Stimulated activated CD4-positive, alpha-beta T cell treated with anti-CD3 and anti-CD28 coated beads, TNF-alpha, amount 100 ng/mL, for 48 hours (primary cell): ENCODE measurements at places on chromosomes 7 and 10.

GRCh38 chr7:95758187-95758586 is 14.2 kb upstream of the DYNC1I1 start:
- DNase-seq: no peak

- no peak for DNase-seq
Observed at GRCh38 chr10:77565590-77566023, 72.0 kb downstream of the KCNMA1 start.

GRCh38 chr7:127979728-127980126 is 51.5 kb downstream of the LRRC4 start:
- no peak for DNase-seq

GRCh38 chr7:22826593-22826992 is 3.9 kb upstream of the TOMM7 start:
- DNase-seq: no peak

DNA sequence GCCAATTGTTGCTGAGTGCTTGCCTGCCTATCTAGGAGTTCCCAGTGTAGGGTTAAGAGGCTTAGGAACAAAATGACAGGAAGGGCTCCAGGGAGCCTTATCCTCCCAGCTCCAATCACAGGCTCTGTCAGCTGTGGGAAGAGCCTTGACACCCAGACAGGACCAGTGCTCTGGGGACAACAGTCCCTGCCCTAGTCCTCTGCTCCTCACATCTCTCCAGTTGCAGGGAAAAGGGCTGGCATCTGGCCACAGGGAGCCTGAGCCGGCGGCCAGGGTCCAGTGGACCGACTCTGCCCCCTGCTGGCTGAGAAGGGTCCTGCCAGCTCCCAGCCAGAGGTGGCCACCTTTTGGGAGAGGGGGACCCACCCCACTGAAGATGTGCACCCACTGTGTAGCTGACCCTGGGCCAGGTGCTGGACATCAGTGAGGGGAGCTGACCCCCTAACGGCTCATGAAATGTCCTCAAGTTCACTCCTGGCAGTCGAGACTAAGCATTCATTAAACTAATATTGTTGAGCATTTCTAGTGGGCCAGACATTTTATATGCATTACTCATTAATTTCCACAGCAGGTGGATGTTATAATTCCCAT is 17.6 kb downstream of the DNAJB12 start:
- no peak for DNase-seq

- DNase-seq: no peak
Observed at GRCh38 chr10:20694296-20694695, 202.8 kb downstream of the NEBL start.

GRCh38 chr10:95467162-95467599 is 94.0 kb downstream of the SORBS1 start:
- DNase-seq: no peak

- DNase-seq: no peak
Observed at GRCh38 chr7:106597014-106597413, 63.9 kb downstream of the CCDC71L start.

DNA sequence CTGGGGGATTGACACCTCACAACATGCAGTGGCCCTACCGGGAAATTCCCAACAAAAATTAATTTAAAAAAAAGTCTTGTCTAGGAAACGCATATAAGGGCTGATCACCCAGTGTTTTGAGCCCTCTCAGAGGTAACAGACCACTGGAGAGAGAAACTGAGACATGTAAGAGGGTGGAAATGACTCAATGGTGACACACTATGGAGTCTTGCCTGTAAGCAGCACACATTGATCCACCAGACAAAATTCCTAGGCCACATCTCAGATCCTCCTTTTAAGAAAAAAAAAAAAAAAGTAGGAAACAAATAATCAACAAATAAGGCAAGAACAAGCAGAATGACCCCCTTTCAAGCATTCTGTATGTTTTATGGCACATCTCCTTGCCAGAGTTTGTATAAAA is 296.2 kb downstream of the MAGI2 start:
- no peak for DNase-seq

DNA sequence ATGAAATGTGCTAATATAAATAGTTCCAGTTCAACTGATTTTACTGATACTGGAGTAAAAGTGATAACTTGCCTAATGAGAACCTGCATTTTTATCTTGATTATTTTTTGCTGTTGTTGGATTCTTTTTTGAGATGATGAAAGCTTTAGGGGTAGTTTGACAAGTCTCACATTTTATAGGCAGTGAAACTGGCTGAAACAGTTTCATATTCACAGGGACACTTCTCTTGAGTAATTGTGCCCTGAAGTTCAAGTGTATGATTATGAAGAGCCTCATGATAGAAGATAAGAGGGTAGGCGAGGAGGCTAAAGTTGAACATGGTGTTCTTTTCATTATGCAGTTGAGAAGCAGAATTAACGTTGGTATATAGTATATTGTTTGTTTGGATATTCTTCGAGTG is 5.1 kb downstream of the AUTS2 start:
- no peak for DNase-seq

- DNase-seq: no peak
Observed at GRCh38 chr10:86440874-86441843, 74.6 kb upstream of the GRID1 start.

GRCh38 chr10:73744664-73744975 is 448 bp downstream of the SEC24C start:
- DNase-seq: peak; percentile 65

DNA sequence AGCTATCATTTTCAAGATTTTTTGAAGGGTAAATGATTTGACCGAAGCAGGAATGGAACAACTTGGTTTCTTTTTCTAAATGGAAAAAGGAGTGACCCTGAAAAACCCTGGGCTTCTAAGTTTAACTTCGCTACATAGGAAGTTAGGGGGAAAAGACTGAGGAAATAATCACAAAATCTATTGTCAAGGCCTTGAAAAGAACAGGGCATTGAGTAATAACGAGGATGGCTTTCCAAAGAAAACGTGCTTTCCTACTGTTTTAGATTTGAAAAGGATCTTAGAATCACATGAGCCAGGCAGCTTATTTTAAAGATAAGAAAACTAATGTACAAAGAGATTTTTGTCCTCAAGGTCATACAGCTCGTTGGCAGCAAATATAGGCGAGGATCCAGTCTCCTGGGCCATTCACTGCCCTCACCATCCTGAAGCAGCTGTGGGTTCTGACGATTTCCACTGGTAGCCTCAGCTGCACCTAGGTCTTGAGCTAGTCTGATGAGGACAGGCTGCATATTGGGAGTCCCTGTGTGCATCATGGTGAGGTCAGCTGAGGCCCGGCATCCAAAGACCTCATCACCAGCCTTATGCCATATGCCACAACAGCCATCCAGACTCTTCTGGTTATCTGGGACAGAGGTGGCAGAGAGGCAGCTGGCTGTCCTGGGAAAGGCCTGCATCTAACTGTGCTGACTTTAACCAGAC is 384.7 kb upstream of the NRP1 start:
- no peak for DNase-seq

GRCh38 chr10:36021096-36021495 is 379.0 kb upstream of the FZD8 start:
- no peak for DNase-seq

GRCh38 chr7:133829336-133829897 is 297.7 kb upstream of the LRGUK start:
- no peak for DNase-seq

GRCh38 chr7:67535241-67535989 is 538.8 kb downstream of the TYW1 start:
- DNase-seq: no peak

- DNase-seq: no peak
Observed at GRCh38 chr10:27235706-27236105, 4.9 kb downstream of the ACBD5 start.

DNA sequence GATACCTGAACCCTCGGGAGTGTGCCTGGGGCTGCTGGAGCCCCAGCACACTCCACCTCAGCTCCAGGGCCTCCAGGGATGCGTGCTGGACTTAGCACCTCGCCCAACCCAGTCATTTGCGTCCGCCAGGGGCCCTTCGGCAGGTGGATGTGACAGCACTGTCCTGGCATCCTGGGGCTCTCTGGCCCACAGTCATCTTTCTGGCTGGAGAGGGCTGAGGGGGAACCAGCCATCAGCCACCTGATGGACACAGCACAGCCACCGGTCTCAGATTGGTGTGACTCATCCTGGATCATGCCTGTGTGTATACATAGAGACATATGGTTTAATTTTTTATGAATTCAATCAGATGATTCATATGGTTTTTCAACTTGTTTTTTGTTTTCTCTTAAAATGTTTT is 11.1 kb downstream of the ZNF775 start:
- no peak for DNase-seq

DNA sequence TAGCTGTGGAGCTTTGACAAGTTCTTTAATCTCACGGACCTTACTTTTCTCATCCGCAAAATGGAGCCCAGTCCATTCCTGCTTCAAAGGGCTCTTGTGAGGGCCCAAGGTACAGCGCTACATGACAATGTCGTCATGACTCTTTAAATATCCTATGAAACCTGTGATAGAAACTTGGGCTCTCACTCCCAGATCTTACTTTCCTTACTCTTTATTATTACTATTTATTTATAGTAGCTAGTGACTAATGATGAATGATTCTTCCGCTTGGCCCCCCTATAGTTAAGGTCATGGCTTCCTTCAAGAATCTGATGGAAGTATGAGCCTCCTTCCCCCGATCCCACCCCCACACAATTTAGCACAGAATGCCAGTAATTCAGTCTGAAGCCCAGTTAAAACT is 41.9 kb downstream of the RBM20 start:
- DNase-seq: no peak

DNA sequence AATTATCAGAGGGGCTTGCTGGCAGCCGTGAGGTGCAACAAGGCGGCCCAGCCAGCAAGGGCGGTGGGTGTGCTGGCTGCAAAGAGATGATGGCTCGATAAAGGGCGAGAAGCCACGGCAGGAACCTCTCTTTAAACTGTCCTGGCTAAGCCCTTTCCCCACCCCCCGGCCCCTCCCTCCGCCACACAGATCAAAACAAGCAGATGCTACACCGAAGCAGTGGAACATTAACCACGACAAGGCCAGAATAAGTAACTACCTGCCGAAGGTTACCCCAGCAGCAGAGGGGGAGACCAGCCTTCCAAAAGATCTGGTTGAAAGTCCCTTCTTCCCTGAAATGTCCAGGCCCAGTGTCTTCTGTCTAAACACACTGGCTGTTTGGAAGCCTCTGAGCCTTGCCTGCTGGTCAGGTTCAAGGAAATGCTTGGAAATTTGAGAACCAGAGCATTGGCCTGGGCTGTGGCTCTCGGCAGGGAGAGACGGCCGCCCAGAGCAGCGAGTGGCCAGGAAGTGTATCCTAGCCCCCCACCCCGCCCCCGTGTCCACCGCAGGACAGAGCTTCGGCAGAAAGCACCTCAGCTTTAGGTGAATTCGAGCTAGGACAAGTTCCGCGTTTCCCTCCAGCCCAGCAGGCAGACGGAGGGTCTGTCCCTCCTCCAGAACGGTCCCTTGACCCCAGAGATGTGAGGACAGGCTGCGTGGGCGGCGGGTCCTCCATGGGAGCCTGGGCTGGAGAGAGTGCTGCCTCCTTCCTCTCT is 2.1 kb downstream of the FAM20C start:
- DNase-seq: no peak

GRCh38 chr7:120864141-120864900 is 6.4 kb upstream of the TSPAN12 start:
- no peak for DNase-seq

DNA sequence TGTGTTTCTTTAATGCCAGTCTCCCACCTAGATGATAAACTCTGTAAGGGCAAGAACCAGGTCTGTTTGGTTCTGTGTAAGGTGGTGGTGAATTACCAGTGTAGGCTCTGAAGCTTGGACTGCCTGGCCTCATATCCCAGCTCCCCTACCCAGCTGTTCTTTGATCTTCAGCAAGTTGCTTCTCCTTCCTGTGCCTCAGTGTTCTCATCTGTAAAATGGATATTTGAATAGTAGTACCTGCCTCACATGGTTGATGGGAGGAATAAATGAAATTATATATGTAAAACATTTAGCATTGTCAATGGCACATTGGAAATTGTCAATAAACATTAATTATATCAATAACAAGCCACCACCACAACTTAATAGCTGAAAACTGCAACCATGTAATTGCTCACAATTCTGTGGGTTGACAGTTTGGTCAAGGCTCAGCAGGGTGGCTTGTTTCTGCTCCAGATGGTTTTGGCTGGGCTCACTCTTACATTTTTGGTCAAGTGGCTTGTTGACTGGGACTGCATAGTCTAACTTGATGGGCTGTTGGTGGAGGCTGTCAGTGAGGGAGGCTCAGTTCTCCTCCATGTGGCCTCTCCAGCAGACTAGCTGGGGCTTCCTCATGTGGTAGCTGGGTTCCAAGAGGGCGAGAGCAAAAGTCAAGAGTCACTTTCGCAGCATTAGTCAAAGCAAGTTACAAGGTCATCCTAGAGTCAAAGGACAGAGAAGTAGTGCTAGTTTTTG is 84.5 kb upstream of the DUSP5 start:
- no peak for DNase-seq

DNA sequence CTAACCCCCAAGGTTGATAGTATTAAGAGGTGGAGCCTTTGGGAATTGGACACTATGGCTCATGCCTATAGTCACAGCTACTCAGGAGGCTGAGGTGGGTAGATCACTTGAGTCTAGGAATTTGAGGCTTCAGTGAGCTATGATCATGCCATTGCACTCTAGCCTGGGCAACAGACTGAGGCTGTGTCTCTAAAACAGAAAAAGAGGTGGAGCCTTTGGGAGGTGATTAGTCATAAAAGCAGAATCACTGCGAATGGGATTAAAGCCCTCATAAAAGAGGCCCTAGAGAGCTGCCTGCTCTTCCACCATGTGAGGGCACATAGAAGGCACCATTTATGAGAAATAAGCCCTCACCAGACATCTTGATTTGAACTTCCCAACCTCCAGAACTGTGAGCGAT is 81.9 kb downstream of the SKAP2 start:
- DNase-seq: no peak

DNA sequence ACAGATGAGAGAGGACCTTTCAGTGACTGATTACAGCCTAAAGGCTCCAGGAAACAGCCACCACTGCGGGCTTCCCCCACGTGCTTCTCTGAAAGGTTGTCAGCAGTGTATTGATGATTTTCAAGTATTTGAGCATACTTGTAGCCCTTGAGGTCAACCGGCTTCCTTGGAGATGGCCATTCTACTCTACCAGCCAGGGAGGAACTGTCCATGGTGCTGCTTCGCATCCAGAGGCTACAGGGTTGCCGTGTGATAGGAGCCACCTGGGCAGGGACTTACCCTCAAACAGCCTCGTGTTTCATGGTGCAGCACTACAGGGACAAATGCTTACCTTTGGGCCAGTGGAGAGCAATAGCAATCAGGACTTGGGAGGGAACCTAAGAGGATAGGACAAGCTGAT is 179.5 kb downstream of the DPP6 start:
- DNase-seq: no peak

GRCh38 chr10:79331709-79332108 is 15.6 kb upstream of the PPIF start:
- peak; percentile 82 for DNase-seq

- no peak for DNase-seq
Observed at GRCh38 chr10:114380060-114380459, 24.2 kb downstream of the AFAP1L2 start.

- DNase-seq: no peak
Observed at GRCh38 chr10:89151857-89152256, 55.3 kb downstream of the CH25H start.

DNA sequence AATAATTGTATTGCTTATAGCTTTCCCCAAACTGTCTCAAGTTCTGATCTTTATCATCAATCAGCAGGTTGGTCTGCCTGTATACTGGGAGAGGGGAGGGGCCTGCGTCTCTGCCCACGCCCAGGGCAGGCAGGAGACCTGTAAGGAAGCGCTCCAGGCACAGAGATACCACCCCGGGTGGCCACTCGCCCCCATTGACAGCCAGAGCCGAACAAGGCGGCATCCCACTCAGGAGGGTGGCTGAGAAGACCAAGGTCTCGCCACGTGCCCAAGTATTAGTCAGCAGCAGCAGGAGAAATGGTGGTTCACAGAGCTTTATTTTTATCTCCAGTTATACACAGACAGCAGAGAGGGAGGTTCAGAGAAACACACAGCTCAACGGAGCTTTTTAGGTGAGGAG is 7.2 kb downstream of the STK32C start:
- DNase-seq: no peak
